ENCODE measurements at places on chromosomes 6 and 20. TPM values are rescaled to one million over a fixed set of nuclear protein-coding genes. Genes with fewer than 3 reads are reported as not detected.

GRCh38 chr6:139940741-139941729 lies 566.6 kb upstream of the CITED2 start:
- peak; percentile 25 for DNase-seq

GRCh38 chr6:106799031-106799894 lies 169.9 kb downstream of the QRSL1 start:
- DNase-seq, result peak; percentile 85

DNA sequence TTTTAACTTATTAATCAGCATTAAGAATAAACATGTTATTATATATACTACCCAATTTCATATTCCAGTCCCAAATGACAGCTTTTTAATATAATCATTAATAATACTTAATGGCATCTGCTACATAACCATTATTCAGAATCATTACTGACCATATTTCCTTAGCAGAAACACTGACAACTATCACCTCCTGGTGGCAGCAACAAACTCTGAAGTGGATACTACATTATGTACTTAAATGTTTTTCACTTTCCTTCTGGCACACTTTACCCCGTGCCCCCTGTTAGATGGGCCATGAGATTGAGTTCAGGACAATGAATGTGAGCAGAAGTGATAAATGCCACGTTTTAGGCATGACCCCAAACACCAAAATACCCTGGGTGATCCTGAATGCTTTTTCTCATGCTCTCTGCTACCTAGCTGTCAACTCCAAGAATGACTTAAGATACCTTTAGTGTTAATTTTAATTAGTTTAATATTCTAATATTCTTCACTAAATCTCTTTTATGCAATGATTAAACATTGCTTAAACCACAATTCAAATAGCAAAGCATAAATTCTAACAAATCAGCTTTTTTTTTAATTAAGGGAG lies 77.1 kb downstream of the LMBRD1 start:
- peak; percentile 40 for DNase-seq

- no peak for DNase-seq
Observed at GRCh38 chr20:62355878-62356588, 11.1 kb downstream of the LAMA5 start.

- peak; percentile 52 for DNase-seq
Observed at GRCh38 chr6:39309942-39310531, 4.2 kb downstream of the KCNK17 start.

- DNase-seq, result no peak
Observed at GRCh38 chr6:19416811-19417210, 420.4 kb upstream of the ID4 start.

DNA sequence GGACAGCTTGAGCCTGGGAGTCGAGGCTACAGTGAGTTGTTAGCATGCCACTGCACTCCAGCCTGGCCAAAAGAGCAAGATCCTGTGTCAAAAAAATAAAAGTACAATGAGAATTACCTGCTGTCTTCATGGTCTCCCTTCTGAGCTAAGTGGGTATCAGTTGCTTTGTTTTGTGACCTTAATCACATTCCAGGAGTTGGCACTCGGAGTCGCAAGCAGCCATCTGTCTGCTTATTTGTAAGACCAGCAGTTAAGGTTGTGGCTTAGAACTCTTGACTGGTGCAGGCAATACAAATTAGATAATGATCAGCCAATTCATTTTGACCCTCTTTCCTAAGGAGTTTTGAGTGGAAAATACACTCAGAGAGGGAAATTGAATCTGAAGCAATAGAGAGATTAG lies 114.0 kb downstream of the MYO6 start:
- no peak for DNase-seq

- no peak for DNase-seq
Observed at GRCh38 chr6:33592595-33593413, 12.7 kb upstream of the BAK1 start.

DNA sequence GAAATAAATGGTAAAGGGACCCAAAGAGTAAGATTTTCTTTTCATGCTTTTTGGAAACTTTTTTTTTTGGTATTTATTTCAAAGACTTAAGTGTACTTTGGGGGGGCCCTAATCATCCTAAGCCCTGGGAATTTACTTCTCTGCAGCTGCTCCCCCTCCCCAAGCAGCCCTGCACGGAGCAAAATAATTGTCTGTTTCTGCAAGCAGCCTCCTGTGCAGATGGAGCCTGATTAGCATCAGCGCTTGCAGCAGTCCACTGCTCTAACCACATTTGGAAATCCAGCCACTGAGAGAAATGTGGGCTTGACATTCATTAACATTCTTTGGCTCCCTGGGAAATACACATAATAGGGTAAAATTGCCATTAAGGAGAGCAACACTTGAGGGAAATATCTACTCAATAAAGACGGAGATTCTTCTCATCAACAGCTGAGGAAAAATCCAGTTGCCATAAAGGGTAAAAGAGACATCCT lies 309.2 kb upstream of the MAP3K7 start:
- no peak for DNase-seq

- DNase-seq, result no peak
Observed at GRCh38 chr20:33407796-33408195, 6.5 kb upstream of the CDK5RAP1 start.

- DNase-seq, result no peak
Observed at GRCh38 chr6:11604215-11604614, 66.7 kb downstream of the TMEM170B start.

GRCh38 chr6:80251321-80251720 lies 144.8 kb downstream of the BCKDHB start:
- DNase-seq, result no peak

DNA sequence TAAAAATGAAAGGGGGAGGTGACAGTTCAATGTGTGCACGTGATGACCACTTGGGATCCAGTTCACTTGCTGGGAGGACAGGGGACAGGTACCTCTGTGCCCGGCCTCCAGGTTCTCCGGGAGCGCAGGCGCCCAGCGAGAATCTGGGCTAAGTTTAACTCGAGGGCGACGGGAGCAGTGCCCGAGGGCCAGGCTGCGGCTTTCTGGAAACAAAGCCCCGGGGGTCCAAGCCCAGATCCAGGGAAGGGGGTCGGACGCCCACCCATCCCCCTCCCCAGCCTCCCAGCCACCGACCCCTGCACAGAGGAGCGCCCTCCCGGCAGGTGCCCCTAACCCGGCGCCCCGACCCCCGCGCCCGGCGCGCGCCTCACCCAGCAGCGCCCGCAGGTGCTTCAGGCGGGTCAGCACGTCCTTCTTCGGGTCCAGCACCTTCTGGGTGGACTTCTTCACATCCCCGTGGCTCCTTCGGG lies 405 bp downstream of the RALGAPA2 start:
- no peak for DNase-seq

DNA sequence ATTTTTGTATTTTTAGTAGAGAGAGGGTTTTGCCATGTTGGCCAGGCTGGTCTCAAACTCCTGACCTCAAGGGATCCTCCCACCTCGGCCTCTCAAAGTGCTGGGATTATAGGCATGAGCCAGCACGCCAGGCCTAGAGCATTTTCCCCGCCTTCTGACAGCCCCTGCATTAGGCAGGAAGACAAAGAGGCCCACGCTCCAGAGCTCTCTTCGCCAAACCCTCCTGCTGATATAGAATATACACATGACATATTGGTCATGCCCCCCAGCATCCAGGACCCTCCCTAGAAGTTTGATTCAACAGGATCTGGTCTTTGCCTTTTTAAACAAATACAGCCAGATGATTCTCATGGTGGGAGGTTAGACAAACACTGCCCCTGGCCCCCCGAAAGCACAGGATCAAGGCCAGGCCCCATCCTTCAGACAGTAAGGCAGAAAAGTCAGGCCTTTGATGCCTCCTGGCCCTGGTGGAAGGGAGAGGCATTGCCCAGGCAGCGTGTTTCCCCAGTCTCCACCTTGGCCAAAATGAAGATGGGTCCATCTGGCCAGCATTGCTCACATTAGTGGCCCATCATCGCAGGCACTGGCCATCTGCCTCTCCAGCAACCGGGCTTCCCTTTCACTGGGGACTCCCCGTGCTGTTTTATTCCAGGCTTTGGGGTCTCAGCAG lies 4.4 kb downstream of the SULF2 start:
- DNase-seq, result no peak

DNA sequence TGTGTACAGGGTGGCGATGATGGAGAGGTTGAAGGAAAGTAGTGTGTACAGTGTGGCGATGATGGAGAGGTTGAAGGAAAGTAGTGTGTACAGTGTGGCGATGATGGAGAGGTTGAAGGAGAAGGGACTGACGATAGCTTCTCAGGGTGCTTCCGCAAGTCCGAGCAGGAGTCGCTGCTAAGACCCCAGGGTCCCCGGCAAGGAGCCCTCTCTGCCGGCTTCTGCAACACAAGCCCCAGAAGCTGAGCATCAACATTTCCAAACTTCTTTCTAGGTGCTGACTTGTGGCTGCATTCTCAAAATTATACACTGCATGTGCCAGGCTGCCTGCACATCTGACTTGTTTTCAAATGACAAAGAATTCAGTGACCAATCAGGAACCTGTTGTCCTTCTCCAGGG lies 47.8 kb upstream of the NXT1 start:
- DNase-seq, result no peak

DNA sequence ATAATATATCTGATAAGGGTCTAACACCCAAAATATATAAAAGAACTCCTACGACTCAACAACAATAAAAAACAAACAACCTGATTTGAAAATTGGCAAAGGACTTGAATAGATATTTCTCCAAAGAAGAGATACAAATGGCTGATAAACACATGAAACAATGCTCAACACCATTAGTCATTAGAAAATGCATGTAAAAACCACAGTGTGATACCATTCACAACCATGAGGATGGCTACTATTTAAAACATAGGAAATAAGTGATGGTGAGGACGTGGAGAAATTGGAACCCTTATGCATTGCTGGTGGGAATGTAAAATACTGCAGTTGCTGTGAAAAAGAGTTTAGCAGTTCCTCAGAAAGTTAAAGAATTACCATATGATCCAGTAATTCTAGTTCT lies 41.4 kb downstream of the PTGIS start:
- no peak for DNase-seq

DNA sequence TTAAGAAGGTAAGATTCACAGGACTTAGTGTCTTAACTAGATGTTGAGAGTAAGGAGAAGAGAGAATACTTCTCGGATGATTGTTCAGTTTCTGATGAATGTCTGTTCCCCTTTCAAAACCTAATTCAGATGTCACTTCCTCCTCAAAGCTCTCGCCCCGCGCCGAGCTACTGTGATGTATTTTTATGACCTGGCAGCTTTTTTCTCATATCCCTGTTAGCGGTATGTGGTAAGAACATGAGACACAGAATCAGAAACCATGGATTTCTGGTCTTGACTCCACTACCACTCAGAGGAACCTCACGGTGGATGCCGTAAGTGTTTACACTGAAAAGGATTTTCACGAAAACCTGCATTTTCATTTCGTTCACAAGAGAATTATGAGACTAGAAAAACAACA lies 48.4 kb downstream of the CEP43 start:
- no peak for DNase-seq

GRCh38 chr6:5116243-5116991 lies 31.3 kb downstream of the PPP1R3G start:
- peak; percentile 55 for DNase-seq

DNA sequence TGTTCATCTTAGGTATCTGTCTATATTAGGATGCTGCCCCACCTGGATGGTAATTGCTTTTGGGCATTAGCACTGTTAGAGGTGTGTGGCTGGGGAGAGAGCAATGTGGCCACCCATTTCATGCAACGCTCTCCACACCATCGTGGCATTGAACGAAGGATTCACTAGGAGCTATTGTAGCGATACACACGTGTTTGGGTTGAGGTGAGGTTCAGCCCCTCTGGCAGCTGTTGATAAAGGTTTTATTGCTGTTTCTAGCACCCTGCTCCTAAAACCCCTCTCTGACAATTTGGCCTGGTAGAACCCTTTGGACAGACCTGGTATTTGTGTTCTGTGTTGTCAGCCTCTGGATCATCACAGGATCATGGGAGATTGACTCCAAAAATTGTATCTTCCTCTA lies 280.9 kb downstream of the PRL start:
- DNase-seq, result no peak

DNA sequence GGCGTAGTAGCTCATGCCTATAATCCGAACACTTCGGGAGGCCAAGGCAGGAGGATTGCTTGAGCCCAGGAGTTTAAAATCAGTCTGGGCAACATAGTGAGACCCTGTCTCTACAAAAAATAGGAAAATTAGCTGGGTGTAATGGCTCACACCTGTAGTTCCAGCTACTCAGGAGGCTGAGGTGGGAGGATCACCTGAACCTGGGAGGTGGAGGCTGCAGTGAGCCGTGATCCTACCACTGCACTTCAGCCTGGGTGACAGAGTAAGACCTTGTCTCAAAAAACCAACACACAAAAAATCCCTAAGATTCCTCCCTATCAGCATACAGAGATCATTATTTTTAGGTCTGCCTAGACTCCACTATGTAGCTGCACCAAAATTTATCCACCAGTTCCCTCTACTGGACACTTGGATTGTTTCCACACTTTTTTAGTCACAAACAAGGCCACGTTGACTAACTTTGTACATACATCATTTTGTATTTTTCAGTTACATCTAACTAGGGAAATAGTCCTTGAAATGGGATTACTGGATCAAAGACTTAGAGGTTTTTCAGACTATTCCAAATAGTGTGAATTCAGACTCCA lies 3.6 kb upstream of the PHF1 start:
- peak; percentile 60 for DNase-seq

- peak; percentile 79 for DNase-seq
Observed at GRCh38 chr6:108592371-108593337, 31.9 kb downstream of the FOXO3 start.

DNA sequence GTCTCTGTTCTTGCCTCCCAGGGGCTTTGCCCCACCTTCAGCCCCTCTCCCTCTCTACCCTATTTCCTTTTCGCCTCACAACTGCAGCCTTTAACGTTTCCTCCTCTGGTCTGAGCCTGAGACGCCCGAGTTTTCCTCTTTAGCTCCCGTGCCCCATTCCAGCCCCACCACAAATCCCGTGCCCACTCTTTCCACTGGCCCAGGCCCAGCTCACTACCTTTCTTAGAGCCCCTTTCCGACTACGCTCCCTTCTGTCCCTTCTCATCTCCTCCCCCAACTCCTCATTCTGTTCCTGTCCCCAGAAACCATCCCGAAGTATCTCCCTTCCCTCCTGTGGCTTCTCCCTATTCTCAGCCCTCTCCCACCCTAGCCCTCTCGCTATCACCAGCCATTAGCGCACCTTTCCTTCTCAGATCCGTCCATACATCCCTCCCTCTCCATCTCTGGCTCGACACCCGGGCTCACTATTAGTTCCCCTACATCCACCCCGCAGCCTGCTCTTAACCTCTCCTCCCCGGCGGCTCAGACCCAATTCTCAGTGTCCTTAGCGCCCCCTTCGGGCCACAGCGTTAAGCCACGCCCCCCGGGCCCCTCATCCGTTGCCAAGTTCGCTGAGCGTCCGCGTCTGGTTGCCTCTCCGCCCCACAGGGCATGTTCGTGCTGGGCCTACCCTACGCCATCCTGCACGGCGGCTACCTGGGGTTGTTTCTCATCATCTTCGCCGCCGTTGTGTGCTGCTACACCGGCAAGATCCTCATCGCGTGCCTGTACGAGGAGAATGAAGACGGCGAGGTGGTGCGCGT lies 2.7 kb downstream of the SLC32A1 start:
- no peak for DNase-seq

Gene PRDM13
- total RNA-seq, result not detected

Gene GNAS-AS1
- total RNA-seq, result 1.3 TPM

Gene SNAP25
- total RNA-seq, result not detected

Gene MCHR2
- not detected for total RNA-seq

Gene NKX2-2
- not detected for total RNA-seq

Gene NOP56
- total RNA-seq, result 288 TPM

Gene HCRTR2
- total RNA-seq, result not detected

Gene HLA-DPB1
- total RNA-seq, result not detected
